ENCODE measurements at places on chromosomes 16 and 17. TPM values are rescaled to one million over a fixed set of nuclear protein-coding genes. Genes with fewer than 3 reads are reported as not detected.

DNA sequence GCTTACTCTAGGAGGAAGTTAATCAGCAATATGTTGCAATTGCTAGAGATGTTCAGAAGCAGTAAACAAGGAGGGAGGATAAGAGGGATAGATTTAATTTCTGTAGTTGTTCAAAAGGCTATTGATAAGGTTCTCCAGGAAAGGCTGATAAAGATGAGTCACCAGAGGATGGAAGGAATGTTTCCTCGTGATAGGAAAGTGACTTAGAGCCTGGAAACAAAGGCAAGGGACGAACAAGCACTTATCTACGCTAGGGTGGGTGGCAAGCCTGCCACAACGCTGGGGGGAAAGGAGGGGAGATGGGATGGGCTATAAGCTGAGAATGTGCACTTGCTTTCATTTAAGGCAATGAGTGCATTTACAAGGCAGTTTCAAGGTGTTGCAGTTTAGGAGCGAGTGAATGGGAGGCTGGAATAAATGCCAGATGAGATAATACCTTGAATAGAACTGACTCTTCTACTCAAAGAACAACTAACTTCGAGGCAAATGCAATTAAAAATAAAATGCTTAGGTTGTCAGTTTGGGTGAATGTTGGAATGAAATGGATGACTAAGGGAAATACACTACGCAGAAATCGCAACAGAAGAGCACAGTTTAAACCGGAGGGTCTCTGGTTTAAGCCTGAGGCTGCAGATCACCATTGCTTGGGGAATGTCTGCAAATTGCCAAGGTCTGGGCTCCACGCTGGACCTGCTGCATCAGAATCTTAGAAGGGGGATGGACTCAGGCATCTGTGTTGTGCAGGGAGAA, 76.0 kb upstream of the RBBP6 start:
- DNase-seq: no peak

DNA sequence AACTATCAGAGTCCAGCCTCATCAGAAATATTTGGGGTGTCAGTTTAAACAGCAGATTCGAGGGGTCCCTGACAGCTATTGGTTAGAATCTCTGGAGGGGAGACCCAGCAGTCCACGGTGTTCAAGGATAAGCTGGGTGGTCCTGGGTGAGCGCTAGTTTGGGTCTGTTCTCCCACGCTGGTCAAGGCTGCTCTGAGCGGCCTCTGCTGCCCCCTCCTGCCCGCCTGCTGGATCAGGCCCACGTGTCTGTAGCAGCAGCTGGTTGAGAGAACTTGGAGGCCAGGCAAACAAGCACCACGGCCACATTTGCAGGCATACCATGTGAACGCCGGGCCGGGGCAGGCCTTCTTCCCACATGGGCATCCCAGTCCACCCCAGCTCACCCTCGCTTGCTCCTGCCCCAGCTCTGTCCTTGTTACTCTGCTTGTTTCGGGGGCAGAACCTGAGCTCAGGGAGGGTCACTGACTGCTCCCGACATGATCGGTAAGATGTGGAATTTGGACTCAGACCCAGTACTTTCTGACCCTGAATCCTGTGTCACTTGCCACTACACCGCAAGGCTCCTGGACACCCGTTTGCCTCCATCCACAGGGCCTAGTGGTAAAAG, 7.4 kb downstream of the FOXF1 start:
- peak; percentile 80 for DNase-seq

GRCh38 chr16:11128211-11129141, 127.5 kb downstream of the SOCS1 start:
- no peak for DNase-seq

DNA sequence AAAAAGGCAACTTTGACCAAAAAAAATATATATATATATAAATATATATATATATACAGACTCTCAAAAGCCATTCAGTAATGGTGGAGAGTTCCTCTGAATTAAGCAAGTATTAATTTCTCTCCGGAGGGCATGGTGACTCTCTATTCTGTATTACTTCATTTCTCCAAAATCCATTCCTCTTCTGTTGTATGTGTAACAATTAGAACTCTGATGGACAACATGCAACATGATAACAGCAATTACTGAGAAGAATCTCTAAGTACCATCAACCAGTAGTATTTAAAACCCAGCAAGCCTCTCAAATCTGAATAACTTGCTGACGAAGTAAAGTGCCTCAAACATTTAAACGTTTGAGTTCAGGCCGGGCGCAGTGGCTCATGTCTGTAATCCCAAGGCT, 2.3 kb downstream of the GRB2 start:
- DNase-seq: no peak

GRCh38 chr16:4373909-4374742, 2.5 kb downstream of the VASN start:
- DNase-seq: peak; percentile 45

DNA sequence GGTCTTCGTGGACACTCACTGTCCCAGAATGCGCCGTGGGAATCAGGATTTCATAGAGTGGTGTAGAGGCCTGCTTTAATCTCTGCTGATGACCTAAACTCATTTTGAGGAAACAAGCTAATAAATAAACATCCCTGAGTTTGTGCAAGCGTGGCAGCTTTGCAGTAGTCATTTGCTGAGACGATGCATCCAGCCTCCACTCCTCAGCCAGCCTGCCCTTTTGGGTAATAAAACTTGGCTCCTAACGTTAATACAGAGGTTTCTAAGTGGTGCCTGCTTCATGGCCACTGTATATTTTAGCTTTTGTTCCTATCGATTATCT, 1.3 kb downstream of the DGKE start:
- DNase-seq: no peak

MEIOC gene
- not detected for total RNA-seq

DNA sequence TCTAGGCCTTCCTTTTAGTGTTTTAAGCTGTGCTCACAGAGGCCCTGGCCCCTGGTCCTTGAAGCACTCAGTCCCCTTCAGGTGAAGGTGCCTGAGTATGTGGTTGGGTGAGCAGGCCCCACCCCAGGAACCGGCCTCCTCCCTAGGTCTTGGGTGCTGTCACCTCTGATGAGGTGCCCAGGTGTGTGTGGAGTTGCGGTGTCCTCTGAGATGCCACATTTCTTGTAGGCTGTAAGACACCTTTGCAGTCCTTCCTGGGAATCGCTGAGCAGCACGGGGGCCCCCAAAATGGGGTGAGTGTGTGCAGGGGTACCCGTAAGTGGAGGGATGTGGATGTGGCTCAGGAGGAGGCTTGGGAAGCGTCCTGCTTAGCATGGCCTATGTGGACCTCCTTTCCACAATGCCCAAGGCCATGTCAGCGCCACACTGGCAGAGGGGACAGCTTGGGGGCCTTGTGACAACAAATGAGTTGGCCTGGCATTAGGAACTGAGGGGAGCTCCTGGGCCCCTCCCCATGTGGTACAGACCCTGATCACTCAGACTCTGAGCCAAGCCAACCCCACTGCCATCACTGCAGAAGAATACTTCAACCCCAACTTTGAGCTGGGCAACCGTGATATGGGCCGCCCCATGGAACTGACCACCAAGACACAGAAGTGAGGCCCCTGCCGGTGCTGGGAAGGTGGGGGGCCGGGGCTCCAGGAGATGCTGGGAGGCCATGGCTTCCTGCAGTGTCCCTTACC, 11.2 kb downstream of the CORO6 start:
- no peak for DNase-seq
